ENCODE measurements at places on chromosomes 5 and 9. TPM values are rescaled to one million over a fixed set of nuclear protein-coding genes. Genes with fewer than 3 reads are reported as not detected.

GRCh38 chr5:160369990-160370712 is at the start of gene C1QTNF2:
TSS of gene C1QTNF2 (minus strand) at chr5:160370626. CDS start at chr5:160355011, 15,615 bp downstream.
- DNase-seq = no peak

DNA sequence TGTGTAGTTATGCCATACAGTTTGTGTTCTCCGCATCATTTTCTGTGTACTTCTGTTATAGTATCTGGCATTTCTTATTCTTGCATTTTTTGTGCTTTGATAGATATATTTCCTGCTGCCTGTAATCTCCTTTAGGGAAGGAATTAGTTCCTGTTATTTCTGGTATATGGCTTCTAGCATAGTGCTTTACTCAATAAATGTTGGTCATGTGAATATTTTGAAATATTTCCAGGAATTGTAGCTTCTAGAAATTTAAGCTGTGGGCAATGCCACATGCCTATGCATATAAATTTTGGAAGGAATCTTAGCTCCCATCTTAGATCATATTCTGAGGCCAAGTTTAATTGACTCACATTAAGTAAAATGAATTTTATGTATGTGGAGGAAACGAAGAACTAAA is 11.5 kb upstream of the PRRC1 start:
- DNase-seq = no peak

GRCh38 chr5:75366787-75367186 is 29.8 kb downstream of the HMGCR start:
- DNase-seq = no peak

The FAM78A gene
- total RNA-seq = 99.4 TPM

GRCh38 chr9:20292002-20292401 is 330.3 kb downstream of the MLLT3 start:
- no peak for DNase-seq

DNA sequence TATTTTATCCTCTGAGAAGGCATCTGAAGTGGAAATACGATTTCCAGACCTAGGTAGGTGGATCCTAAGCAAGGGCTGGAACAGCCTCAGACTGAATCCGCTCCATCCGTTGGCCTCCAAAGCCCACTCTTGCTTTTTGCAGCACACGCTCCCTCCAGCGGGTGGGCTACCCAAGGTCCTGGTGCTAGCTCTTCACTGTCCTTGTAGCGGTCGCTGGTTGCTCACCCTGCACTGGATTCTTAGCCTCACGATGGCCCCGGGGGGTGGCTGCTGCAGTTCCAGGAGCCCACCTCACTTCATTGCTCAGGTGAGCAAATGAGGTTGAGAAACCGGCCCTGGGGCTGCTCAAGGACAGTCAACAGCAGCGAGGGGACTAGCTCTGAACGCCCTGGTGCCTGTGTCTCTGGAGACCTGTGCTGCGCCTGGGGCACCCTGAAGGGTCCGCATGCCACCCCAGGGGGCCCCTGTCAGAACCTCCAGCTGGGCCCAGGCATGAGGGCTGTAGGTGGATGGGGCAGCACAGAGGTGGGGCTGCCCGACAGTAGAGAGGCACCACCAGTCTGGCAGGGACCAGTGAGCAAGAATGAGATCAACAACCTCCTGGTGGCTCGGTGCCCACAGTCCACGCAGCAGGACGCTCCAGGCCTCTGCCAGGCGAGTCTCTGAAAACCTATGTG is 4.3 kb downstream of the MGAT4B start:
- DNase-seq = no peak

- DNase-seq = no peak
These were observed 481.9 kb downstream of the ARHGEF28 start for GRCh38 chr5:74107899-74108298.

DNA sequence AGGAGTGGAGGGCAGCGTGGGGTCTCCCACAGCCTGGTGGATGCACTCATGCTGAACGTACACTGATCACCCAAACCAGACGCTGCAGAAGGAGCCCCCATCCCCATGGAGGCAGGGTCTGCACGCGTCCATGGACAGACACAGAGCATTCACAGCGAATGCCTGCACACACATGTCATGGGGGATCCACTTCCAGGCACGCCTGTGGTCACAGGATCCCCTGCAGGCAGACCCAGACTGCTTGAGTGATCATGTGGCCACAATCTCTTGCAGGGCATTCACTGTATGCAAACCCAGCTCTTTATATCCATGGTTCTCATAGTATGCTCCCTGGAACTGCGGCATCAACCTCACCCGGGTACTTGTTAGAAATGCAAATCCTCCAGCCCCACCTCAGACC is 5.4 kb downstream of the SNCB start:
- DNase-seq = no peak

DNA sequence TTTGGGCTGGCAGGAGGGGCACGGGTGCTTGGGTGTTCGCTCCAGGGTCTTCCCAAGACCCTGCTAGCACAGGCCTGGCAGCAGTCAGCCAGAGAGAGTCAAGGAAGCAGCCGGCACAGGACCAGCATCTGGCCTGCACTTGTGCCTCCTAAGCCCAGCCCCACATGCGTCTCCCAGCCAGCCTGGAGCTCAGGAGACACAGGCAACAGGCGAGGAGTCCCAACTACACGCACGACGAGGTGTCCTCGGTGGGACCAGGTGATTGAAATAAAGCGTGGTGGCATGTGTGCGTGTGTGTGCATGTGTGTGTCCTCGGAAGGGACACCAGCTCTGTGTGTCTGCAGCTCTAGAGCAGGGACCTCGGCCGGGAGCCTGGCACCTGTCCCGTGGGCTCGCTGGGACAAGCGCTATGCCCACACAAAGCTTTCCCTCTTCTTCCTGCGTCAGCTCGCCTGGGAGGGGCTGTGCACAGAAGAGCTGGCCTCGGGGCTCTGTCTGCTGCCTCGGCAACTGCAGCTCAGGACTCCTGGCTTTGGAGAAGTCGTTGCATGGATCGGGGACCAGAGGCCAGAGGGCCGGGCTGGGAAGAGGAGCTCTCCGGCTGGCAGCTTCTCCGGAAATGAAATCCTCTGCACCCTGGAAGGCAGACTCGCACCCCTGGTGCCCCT is 14.7 kb upstream of the SLC9A3 start:
- no peak for DNase-seq

The ELOVL7 gene
- total RNA-seq = 0.29 TPM

The OXCT1 gene
- 24.7 TPM for total RNA-seq

The KCNN2 gene
- total RNA-seq = not detected

DNA sequence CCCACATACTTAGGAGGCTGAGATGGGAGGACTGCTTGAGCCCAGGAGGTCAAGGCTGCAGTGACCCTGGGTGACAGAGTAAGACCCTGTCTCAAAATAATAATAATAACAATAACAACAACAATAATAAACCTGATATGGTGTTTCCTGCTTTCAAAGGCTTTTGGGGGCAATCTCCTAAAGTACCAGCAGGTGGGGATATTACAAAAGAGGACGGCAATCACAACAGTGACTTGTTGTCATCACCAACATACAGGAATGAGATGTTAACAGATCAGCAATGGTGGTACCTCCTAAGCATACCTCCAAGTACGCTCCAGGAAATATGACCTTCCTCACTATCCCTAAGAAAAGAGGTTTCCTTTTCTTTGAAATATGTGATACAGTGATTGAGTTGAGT is 91.1 kb upstream of the RNF180 start:
- no peak for DNase-seq

DNA sequence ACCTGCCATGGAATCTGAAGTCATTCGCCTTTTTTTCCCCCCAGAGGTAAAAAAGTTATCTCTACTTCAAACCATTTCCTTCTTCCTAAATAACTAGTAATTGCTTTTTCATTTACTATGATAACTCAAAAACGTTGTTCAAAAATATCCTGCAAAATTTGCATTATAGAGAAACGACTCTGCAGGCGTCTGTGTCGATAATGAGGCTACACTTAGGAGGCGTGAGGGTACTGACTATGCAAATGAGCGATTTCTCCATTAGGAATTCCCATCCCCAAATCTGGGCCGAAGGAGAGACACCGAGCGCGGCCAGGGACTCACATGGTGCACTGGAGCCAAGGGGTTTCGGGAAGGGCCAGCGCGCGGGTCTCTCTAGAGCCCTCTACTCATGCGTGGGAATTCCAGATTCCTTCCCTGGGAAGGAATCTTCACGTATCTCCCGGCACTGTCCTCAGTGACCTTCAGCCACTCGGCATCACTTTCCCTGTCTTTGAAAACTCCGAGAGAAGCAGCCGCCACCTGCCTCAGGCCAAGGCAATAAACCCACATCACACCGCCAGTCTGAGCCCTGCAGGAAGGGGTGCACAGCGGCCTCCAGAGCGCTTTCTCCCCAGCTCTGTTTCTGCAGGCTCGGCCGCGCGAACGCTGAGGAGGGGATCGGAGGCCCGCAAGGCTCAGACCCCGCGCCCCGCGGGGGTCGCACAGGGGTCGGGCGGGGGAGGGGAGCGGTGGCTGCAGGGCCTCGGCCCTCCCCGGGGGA is 718 bp upstream of the DENND4C start:
- peak; percentile 48 for DNase-seq

DNA sequence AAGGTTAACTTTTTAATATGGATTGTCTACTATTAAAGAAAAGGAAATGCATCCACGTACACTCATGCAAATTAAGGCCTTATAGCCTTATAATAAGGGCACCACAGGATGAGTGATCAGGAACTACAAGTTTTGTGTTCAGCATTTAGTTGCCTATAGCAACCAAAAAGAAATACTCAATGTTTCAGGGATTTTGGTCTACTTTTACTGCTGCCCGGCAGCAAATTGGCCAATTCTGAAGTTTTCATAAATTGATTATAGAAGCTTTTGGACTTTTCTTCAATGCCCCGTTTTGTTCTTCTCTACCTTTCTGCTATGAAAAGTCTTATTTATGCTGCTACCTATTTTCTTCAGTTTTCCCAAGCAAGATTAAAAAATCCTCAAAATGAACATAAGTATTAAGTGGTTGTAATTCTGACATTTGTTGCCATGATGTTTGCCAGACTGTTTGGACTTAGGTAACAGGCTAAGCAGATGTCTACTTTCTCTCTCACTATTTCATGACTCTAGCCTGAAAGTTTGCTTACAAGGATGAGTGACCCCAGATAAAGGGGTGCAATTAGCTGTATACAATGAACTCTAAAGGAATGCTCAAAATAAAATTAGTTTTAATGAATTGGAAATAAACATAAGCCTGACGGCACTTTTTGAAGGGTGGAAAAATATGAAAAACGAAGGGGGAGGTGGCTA is 391.5 kb upstream of the DAB2 start:
- no peak for DNase-seq

DNA sequence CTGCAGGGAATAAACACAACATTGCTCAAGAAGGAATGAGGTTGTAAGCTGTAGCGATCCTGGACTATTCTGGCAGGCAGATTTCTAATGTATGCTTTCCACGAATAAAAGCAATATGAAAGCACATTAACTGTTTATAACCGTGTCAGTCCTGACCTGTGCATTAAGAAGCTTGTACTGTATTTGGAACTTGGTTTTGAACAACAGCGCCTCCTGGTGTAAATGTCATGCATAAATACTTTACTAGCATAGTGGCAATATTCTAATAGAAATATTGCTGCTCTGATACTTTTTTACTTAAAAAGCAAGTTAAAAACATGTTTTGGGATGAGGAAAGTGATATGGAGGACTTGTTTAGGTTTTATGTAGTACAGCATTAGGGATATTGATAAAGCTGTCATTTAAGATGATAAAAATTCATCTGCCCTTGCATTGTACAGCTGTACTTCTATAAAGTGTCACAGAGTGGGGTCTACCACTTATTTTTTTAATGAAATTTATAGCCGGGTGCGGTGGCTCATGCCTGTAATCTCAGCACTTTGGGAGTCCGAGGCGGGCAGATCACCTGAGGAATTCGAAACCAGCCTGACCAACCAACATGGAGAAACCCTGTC is 70.7 kb upstream of the GNE start:
- DNase-seq = peak; percentile 36

GRCh38 chr9:12875191-12875590 is 100.4 kb downstream of the LURAP1L start:
- DNase-seq = no peak

DNA sequence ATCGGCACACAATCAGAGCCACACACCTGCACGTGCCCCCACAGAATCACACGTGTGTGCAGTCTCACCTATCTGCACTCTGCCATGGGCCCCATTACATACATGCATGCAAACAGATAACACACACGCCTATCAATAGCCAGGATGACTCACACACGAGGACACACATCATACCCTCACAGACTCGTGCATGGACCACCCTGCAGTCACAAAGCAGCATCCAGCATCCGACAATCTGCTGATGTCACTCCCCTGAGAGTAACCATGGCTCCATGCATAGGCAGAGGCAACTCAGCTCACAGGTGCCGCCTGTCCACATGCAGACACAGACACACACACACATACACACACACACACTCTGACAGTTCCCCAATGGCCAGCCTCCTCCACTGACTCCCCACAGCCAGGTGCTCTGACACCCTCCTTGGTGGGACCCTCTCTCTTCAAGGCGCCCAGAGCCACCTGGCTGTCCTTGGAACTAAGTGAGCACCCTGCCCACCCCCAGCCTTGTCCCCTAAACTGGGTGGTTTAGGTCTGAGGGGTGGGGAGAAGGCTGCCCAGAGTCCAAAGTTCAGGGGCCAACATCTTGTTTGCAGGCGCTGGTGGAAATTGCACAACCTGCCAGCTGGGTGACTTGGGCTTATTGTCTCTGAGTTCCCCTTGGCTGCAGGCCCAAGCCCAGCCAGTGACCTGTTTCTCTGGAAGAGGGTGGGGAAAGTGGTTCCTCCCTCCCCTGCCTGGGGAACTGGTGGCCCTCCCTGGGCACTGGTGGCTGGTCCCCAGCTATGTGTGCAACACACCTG is 34.6 kb upstream of the NEK6 start:
- DNase-seq = no peak

The ADAMTSL2 gene
- 0.76 TPM for total RNA-seq

GRCh38 chr5:181059297-181060230 is 19.5 kb downstream of the BTNL9 start:
- DNase-seq = no peak

Measured in T-cell (primary cell).